Umbilical cord (tissue), 2 donors: ENCODE measurements at places on chromosomes 7 and 10.

DNA sequence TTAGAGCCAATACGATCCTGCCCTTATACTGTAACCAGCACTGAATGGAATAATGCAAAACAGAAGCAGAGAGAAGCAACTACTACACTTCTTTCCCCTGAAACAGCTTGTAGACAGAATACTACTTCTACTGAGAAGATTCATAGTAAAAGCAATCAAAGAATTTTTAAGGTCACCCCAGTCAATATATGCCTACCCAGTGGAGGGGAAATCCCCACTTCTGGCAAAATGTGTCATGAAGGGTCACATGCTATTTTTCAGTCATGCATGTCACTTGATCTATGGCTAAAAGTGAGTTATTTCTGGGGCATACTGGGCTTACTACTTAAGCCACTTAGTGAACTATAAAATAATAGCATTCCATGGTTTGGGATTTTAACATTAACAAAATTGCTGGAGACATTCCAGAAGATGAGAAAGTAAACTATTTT is 25.6 kb downstream of the IRF5 start:
- DNase-seq = no peak

GRCh38 chr10:119859420-119860258 is 13.0 kb downstream of the MCMBP start:
- DNase-seq = peak; percentile 50

DNA sequence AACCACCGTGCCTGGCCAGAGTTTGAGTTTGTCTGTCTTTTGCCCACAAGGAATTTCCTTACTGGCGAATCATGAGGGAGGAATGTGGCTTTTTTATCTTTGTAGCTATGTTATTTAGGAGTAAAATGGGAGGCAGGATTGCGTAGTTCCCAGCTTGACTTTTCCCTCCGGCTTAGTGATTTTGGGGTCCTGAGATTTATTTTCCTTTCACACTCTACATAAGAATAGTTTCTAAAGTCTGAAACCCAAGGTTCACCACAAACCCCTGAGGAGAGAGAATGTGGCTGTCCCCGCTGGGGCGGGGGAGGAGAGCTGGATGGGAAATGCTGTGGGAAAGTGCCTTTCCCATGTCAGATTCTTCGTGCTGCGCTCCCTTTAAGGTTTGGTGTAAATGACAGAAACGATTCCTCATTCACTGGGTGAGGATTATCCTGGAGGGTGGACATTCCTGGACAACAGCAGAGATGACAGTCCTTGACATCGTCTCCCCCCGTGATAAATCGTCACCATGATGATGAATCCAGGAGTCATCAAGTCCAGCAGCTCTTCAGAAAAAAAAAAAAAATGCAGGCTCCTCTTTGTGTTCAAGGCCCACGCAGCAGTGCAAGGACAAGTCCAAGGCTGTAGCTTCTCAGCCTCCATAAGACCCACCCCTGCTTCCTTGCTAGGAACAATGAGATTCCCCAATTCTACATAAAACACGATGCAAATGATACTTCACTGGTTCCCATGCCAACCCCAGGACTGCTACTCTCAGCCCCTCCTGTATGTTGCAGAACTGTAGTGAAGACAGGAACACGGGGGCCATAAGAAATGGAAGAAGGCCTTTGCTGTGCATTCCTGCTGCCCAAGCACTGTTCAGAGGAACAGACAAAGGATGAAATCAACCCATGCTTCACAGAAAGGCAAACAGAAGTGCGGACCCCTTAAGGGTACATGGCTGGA is 233.1 kb downstream of the CCDC3 start:
- peak; percentile 18 for DNase-seq

DNA sequence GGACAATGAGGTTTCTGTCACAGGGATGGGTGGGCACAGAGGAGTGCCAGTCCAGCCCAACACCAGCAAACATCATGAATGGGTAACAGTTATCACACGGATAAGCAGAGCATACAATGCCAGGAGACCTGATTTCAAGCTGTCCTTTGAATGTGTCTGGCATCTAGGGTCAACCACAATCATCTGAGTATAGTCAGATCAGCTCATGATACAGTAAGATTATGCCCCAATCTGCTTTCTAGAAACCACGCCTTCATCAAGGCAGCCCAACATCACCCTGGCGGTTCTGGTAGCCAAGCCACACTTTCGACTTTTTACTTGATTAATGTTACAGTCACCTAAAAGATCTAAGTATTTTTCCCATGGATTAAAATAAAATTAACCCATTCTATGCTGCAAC is 10.5 kb downstream of the FAM171A1 start:
- DNase-seq = no peak

DNA sequence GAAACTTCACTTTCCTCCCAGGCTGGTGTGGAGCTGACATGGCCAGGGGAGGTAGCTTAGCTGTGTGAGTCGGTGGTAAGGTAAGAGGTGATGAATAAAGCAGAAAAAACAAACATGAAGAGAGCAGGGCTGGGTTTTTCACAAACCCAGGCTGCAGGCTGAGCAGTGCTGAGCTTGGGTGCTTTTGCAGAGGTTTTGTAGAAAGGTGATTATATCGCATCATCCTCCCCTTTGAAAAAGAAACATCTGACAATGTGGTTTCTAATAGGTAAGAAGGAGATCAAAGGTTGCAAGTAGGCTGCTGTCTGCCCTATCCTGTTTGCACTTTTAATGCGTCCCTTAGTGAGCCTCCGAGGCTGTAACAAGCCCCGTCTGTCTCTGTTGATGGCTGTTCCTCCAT is 69.6 kb upstream of the GRM8 start:
- no peak for DNase-seq

- peak; percentile 40 for DNase-seq
These were observed 75.3 kb upstream of the AASS start for GRCh38 chr7:122219253-122219865.
